ENCODE measurements at places on chromosomes 7 and 10. TPM values are rescaled to one million over a fixed set of nuclear protein-coding genes. Genes with fewer than 3 reads are reported as not detected.

The PNLIPRP2 gene
- 0.29 TPM for total RNA-seq

The EN2 gene
- not detected for total RNA-seq

The MYH16 gene
- total RNA-seq = not detected

The PTPN20 gene
- total RNA-seq = 6.9 TPM

All from lower leg skin (tissue), 4 donors.